NCI-H2029 (cell line): ENCODE measurements at places on chromosomes 16 and 17.
A peak's percentile ranks its signal among the peaks of the same experiment; 100 is the strongest.

- no peak for DNase-seq
Observed at GRCh38 chr17:37301288-37301687, 74.5 kb upstream of the C17orf78 start.

- no peak for DNase-seq
Observed at GRCh38 chr16:56929639-56930038, 2.3 kb upstream of the HERPUD1 start.

DNA sequence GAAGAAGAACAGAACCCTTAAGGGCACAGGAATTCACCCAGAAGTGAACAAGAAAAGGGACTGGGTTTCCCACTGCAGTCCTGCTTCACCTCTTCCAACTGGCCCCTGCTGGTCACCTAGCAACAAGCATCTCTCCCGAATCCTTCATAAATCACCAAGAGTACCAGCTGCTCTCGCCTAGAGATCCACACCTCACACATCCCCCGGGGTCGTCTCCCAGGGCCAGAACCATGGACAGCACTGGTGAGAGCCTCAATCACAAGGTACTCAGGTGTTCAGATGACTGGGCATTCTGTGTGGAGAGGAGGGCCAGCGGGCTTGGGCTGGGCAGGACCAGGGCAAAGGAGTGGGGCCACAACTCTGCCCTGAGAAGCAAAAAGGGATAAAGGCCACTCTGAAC, 65.9 kb downstream of the CCT6B start:
- DNase-seq, result no peak

DNA sequence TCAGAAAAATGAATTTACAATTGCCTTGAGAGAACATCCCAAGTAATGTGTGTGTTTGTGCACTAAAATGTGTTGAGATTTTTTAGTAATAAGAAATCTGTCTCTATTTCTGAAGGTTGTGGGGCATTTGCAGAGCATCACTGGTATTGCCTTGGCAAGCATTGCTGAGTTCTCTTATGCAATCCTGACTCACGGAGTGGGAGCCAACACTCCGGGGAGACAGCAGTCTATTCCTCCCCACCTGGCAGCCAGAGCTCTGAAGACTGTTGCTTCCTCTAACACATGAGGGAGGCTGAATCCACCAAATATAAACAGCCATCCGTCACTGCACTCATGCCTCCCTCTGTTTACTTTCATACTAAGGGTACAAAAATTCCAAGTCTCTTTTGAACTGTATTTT, 10.6 kb downstream of the CNTD1 start:
- DNase-seq, result no peak

- DNase-seq, result peak; percentile 67
Observed at GRCh38 chr16:85554114-85554888, 58.8 kb upstream of the GSE1 start.

DNA sequence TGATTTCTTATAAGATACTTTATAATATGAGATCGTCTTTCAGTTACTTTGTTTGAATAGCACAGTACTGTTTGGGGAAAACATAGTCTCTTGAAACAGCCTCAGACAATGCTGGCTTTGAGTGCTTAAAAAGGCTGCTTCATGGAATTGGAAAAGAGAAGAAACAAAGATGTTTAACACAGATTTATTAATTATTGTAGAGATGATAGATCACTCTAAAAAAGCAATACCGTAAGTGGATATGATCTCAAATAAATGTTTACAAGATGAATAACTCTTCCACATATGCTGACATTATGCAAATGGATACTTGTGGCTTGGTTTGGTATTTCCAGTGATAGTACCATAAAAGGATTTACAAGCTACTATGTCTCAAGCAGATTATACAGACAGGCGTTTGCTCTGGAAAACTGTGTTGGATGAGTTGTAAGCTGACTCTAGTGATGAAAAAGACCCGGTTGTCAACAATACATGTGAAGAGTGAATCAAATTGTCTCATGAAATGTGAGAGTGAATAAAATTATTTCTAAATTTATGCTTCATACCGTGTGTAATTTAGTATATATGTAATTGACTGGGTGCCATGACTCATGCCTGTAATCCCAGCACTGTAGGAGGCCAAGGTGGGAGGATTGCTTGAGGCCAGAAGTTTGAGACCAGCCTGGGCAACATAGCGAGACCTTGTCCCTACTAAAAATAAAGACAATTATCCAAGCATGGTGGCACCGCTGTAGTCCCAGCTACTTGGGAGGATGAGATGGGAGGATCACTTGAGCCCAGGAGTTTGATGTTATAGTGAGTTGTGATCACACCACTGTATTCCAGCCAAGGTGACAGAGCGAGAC, 105.4 kb downstream of the FTO start:
- DNase-seq, result no peak

DNA sequence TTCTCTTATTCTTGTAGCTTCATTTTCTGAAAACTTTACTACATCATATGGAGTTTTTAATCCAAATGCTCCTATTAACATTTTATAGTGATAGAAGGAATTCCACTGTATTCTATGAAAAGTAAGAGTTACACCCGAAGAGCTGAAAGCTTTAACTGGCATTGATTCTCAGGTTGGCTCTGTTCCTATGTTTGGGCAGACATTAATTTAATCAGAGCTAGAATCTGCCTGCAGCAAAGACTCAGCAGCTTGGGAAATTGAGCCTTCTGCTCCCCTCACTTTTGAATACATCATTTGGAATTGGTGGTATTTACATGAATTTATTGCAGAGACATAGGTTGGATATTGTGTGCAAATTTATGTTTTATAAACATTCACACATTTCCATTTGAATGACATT, 1494.7 kb downstream of the CDH8 start:
- DNase-seq, result no peak

GRCh38 chr17:66633317-66633965, 201.5 kb upstream of the CACNG5 start:
- DNase-seq, result no peak
